ENCODE measurements at places on chromosomes 1 and 21.

- DNase-seq, result no peak
Measured at GRCh38 chr1:235657269-235657668, 7.7 kb upstream of the GNG4 start.

- no peak for DNase-seq
Measured at GRCh38 chr1:111706921-111707320, 32.3 kb downstream of the INKA2 start.

- no peak for DNase-seq
Measured at GRCh38 chr1:7865978-7866377, 13.1 kb upstream of the UTS2 start.

- DNase-seq, result no peak
Measured at GRCh38 chr1:187236199-187236598, 407.4 kb downstream of the PLA2G4A start.

- DNase-seq, result peak; percentile 94
Measured at GRCh38 chr1:230191079-230191804, 124.2 kb downstream of the GALNT2 start.

GRCh38 chr21:42725416-42725930, 72.1 kb downstream of the PDE9A start:
- no peak for DNase-seq

DNA sequence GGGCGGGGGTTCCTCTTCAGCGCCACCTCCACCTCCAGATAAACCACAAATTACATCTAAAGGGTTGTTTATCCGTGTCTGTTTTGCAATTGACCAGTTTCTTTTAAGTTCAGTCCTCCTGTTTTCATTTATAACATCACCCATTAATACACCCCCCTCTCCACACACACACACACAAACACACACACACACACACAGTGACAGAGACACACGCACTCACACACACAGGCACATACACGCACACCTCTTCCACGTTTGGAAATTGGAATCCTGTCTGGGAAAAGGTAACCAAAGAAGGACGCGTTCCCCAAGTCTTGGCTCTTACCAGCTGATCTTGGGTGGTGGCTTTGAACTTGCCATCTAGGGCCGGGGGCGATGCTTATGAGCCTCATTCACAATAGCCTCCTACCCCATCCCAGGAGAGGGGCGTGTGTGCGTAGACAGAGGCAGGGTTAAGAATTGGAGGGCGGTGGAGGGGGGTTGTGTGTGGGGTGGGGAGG, 442 bp upstream of the CSMD2 start:
- DNase-seq, result peak; percentile 5

DNA sequence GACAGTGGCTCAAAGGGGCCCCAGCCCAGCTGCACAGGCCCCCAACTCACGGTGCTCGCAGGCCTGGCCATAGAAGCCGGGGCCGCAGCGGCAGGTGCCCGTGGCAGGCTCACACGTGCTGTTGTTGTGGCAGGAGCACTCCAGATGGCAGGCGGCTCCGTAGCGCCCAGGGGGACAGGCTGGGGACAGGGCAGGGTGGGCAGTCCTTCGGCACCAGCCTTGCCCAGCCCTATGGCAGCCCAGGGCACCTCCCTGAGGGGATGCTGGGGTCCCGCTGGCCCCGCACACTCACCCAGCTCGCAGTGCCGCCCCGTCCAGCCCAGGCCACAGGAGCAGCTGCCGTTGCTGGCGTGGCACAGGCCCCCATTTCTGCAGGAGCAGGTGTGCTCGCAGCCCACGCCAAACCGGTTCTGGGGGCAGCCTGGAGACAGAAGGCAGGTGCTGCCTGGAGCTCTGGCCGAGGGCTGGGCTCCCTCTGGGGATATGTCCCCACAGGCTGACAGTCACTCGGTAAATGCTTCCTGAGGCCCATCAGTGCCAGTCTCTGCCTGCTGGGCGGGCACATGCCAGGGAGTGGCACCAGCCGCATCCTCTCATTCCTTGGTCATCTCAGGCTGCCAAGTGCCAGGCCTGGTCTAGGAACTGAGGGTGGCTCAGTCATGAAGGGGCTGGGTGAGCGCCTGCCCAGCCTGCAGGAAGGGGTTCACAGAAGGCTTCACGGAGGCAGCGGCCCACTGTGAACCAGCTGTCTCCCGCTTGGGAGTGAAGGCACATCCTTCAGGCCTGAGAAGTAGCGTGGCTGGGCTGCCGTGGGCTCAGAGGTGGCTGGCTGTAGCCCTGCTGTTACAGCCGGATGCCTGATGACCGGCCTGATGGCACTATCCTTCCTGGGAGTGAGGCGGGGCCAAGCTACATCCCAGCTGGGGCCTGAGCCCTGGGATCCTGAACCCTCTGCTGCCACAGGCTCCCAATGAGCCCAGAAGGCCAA, 40.1 kb downstream of the ARHGEF16 start:
- no peak for DNase-seq

- no peak for DNase-seq
Measured at GRCh38 chr1:205563927-205564441, 59.5 kb downstream of the CDK18 start.

GRCh38 chr1:167510244-167510643, 8.1 kb downstream of the CD247 start:
- DNase-seq, result no peak

GRCh38 chr1:25996966-25997827, 666 bp downstream of the PAFAH2 start:
- DNase-seq, result peak; percentile 63

DNA sequence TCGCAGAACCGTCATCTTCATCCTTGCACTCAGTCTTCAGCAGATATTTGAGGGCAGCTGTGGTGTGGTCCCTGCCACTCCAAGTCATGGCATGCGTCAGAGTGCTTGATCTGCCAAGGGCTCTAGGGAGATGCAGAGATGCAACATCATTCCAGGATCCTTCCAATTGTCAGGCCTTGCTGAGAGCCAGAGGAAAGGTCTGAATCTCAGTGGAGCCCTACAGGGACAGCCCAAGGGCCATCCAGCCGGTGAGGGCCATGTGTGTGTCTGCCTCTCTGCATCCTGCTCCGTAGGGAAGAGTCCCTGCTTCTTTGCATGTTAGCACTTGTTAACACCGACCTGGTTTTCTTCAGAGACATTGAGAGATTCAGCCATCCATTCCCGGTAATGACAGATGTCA, 17.6 kb downstream of the MAPKAPK2 start:
- DNase-seq, result no peak

DNA sequence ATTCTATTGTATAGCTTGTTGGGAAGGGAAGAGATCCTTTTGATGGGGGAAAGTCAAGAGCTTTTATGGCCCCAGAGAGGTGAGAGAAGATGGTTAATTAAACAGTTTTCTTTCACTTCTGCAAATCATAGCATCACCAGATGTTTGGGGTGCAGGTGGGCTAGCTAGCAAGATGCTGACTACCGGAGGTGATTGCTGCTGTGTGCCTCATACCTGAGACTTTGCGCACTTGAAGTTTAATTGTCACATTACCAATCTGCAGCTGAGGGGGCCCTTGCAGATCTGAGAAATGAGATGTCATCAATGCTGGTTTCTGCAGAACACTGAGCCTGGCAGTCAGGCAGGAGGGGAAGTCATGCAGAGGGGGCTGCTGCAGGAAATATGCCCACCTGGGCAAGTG, 73.9 kb downstream of the SNRPE start:
- no peak for DNase-seq

DNA sequence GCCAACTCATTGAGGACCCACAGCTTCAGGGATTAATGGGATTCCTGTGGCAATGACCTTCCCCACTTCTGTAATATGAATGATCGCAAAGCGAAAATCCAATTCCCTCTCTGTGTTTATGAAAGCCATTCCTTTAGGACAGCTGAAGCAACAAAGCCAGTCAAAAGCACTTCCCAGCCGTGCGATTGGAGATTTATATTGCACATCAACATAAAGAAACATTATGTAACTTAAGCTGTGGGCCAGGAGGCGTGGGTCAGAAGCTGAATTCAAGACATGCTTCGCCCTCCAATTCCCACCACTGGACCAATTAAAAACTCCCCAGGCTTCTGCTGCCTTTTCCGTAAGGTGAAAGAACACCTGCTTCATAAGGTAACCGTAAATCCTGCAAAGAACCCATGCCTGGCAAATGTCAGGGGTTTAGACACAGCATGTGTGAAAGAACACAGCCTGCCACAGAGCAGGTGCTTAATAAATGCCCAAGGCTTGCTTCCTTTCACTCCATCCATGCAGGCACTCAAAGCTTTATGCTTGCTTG, 138.9 kb upstream of the SOD1 start:
- no peak for DNase-seq

GRCh38 chr1:151494741-151495281, 16.4 kb upstream of the CGN start:
- peak; percentile 41 for DNase-seq

DNA sequence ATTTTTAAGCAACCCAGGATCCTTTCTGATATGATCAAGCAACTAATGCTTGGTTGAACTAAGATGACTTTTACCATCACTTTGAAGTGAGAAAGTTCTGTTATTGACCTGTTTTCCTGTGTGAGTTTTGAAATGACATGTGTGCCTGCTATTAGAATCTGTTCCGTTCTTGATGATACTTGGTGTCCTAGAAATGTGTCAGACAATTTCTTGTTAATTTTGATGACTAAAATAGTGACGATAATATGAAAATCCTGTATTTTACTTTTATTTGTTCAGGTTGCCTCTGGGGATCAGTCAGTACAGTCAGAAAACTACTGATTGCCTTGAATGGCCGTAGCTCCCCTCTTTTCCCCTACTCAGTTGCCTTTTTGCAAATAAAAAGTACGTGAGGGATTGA, 228.0 kb downstream of the RYR2 start:
- DNase-seq, result no peak

DNA sequence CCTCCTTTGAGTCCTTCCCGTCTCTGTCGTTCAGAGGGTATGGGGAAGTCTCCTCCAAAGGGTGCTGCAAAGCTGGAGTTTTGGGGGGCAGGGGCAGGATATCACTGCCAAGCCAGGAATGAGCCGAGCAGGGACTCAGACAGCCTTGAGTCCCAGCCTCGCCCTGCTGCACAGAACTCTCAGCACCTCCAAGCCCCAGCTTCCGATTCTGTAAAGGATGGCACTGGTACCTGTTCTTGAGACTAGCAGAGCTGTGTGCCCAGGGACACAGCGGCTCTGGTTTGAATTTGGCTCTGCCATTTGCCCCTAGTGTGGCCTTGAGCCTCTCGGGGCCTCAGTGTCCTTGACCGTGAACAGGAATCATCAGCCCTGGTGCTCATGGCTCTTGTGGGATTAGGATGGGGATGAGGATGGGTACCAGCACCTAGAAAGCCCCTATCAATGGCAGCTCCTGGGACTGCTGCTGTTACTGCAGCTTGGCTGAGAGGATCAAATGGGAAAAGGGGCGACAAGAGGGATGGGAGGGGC, 1.5 kb upstream of the FBLIM1 start:
- no peak for DNase-seq

DNA sequence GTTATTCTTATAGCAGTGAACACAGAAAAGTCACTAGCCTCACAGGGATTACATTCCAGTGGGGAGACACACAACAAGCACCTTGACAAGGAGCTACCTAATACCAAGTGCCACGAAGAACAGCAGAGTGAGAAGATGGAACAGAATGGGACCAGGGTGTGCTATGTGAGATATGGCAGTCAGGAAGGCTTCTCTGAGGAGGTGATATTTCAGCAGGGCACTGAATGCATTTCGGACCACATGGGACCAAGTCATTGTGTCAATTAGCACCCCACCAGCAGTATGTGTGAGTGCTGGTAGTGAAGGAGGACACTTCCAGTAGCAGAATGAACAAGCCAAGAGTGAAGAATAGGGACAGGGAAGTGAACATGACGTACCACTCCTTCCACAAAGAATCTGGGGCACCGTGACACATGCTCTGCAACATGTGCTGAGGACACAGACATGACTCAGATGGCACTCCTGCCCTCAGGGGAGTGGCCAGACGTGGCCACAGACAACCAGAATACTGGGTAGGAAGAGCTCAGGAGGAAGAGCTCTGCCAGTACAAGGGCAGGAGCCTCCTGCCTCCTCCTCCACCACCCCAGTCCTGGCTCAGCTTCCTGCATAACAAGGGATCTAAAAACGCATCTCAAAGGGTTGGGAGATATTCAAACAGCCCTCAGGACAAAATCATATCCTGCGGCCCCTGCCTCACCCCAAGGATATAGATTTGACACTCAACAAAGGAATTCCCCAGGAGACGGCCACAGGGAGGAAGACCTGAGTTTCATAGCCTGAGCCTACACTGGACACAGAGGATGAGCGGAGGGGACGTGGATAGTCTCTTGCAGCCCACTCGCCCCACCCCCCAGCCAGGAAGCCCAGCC, 102.5 kb downstream of the TRABD2B start:
- no peak for DNase-seq

DNA sequence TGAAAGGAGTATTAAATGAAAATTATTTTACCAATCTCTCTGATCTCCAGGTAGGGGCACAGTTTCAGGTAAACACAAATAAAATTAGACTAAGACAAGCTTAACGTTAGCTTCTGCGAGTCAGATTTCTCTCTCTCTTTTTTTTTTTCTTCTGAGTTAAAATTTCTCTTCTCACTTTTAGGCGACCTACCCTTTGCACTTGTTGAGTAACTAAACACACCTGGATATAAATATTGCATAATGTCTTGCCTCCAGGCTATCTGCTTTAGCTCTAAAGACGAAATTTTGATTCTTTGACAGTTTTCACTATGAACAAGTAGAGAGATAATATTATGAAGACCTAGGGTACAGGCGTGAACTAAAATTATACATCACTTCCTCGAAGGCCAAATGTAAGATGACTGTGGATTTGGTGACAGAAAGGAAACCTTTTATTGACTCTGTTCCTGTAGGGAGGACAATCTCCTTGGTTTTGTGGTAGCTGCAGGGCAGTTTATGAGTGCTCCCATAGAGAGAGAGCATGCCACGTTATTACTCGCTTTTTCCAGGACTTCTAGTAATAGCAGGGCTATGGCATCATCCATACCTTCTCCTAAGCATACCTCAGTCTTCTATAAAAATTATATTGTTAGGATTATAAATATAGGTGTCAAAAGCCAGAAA, 303.8 kb upstream of the NEGR1 start:
- DNase-seq, result no peak

DNA sequence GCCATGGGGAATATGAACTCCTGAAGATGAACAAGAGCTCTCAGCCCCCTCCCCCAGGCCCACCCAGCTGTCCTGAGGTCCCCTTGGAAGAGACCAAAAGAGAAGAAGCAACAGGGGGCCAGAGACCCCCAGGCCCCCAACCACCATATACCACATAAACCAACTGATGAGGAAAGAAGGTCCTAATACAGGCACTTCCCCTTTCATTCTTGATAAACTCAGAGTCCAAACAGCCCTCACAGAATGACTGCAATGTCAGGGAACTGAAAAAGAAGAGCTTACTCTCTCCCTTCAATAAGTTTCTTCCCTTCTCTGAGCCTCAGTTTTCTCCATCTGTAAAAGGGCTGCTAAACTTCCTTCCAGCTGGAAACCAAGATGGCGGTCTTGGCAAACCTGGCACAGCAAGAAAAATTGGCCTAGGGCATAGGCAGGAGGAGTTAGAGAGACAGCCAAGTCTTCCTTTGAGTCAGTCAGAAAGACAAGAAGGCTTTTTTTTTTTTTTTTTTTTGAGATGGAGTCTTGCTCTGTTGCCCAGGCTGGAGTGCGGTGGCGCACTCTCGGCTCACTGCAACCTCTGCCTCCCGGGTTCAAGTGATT, 90.5 kb downstream of the VWA5B1 start:
- DNase-seq, result no peak

Data from common myeloid progenitor, CD34-positive (primary cell).